Stimulated activated CD4-positive, alpha-beta T cell treated with anti-CD3 and anti-CD28 coated beads, Interleukin-1b, Interleukin-23, amount 100 ng/mL, for 1 hour (primary cell): ENCODE measurements at places on chromosomes 3 and 15.
A peak's percentile ranks its signal among the peaks of the same experiment; 100 is the strongest.

GRCh38 chr3:198080521-198081384 is 120.7 kb downstream of the LMLN start:
- DNase-seq = peak; percentile 51

DNA sequence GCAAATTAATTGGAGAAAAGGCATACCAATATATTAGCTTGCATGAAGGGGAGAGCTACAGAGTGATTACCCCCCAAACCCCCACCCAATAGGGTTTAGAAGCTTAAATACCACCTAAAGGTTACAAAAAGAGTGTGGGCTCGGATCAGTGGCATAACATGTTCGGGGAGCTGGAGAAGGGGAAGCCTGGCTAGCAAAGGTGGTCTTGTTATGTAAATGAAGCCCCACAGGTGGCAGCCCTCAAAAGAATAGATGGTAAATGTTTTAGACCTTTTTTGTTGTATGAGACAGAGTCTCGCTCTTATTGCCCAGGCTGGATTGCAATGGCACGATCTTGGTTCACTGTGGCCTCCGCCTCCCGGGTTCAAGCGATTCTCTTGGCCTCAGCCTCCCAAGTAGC is 10.9 kb upstream of the PXK start:
- no peak for DNase-seq

DNA sequence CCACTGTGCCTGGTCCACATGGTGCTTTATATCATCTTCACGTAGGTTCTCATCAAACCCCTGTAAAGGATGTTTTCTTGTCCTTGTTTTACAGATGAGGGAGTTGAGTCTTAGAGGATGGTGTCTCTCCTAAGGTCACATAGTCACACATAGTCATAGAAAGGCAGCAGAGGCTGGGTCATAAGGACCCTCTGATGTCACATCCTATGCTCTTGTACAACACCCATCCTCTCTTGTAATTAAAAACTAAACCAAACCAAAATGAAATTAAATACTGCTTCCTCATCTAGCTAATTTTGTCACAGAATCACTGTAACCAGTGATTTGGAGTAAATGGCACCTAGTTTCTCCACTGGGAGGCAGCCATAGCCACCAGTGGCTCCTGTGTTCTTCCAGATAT is 21.8 kb upstream of the ATP1B3 start:
- DNase-seq = no peak

GRCh38 chr15:67267440-67267839 is 12.9 kb downstream of the IQCH start:
- no peak for DNase-seq

DNA sequence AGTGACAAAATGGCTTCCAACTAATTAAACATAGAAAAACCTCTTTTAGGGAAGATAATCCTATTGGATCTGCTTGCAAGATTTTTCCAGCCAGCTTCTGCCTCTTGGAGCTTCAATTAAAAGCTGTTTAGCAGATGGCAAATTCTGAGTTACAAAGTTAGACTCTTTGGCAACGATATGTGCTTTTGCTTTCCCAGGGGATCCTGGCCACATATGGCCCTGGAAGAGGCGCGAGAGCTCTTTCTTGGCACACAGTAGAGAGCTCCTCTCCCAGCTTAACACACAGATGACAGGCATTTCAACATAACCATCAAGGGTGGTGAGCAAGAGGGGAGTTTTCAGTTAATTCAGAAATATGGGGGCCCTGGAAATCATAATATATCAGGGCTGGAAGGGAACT is 41.6 kb upstream of the GALNT15 start:
- DNase-seq = no peak

- DNase-seq = no peak
These were observed 46.7 kb downstream of the PARP14 start for GRCh38 chr3:122727294-122727693.

GRCh38 chr3:123984957-123985356 is 7.0 kb downstream of the ROPN1 start:
- no peak for DNase-seq

DNA sequence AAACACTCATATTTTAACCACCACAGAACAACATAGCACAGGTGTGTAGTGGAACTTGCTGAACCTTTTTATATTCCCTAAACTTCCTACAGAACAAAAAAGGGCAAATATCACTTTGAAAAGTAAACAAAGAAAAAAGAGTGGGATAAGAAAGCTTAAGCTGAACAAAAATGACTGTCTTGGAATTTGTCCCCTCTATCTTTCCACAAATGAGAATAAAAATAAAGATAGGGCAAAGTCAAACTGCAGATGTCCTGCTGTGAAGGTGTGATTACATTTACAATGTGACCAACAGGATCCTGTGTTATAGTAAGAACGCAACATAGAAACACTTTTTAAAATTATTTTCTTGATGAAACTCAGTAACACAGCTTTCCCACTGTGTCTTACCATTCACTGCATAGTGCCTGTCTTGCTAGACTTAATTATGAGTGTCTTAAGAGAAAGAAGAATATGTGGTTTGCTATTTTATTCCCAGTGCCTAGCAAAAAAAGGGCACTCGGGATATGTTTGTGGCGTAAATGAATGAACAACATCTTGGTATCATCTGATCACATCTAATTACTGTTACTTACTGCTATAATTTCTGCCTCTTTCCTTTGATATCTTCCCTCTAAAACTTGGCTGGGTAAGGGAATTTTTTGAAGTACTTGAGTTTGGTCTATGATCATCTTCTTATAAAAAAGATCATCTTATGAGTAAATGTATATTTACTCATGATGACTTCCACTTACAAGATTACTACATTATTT is 67.5 kb downstream of the DENND4A start:
- no peak for DNase-seq

- DNase-seq = no peak
These were observed 37.8 kb upstream of the TRH start for GRCh38 chr3:129936757-129937156.

GRCh38 chr3:38634111-38634510 is 15.4 kb downstream of the SCN5A start:
- no peak for DNase-seq

GRCh38 chr15:52790169-52790708 is at the start of gene ONECUT1:
Gene ONECUT1 (minus strand): TSS chr15:52790336. CDS start chr15:52789884, 452 bp downstream.
- DNase-seq = no peak

GRCh38 chr3:173732237-173732636 is 334.7 kb downstream of the NLGN1 start:
- no peak for DNase-seq

- no peak for DNase-seq
These were observed 63.4 kb upstream of the CSPG4 start for GRCh38 chr15:75776065-75776423.

DNA sequence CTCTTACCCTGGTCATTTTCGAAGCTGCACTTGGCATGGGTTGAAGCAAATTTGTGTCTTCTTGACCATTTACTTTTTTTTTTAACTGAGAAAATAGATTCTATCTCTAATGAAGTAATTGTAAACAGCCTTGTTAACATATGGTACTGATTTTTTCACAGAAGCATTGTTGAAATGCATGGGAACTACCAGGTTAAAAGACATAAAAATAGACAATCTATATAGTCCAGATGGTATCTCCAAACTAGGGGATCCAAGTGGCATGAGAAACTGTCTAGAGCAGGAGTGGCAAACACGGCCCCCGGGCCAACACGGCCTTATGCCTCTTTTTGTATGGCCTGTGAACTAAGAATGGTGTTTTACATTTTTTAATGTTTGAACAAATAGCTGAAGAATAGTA is 41.9 kb downstream of the CACNA1D start:
- no peak for DNase-seq

DNA sequence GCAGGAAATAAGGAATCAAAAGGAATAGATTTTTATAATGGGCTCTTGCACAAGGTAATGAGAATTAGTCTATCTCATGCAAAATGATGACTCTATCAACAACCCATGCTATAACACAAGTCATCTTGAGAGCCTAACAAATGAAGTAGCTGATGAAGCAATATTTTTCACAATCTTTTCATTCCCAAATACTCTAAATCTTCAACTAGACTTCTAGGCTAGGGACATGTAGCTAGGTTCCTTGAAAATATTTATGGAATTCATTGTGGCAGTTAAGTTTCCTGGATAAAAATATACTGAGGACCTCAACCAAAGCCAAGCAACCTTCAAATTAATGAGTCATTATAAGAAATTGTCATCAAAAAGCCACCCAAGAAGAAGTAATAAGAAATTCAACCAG is 55.4 kb downstream of the DCBLD2 start:
- no peak for DNase-seq

DNA sequence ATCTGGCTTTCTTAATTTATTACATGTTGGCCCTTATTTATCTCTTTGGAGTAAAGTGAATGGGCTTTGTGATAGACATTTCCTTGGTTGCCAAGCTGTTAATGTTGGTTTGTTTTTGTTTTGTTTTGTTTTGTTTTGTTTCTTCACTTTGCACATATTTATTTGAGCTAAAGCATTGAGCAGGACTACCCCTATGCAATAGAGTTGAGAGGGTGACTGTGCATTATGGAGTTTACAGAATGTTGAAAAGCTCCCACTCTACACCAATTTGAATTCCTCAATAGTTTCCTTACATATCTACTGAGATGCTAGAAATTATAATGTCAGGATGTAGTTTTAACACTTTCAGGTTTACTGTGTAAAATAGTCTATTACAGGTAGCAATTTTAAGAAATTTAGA is 462.8 kb upstream of the CBLB start:
- no peak for DNase-seq

- no peak for DNase-seq
These were observed 1.2 kb upstream of the DAZL start for GRCh38 chr3:16606398-16606797.

DNA sequence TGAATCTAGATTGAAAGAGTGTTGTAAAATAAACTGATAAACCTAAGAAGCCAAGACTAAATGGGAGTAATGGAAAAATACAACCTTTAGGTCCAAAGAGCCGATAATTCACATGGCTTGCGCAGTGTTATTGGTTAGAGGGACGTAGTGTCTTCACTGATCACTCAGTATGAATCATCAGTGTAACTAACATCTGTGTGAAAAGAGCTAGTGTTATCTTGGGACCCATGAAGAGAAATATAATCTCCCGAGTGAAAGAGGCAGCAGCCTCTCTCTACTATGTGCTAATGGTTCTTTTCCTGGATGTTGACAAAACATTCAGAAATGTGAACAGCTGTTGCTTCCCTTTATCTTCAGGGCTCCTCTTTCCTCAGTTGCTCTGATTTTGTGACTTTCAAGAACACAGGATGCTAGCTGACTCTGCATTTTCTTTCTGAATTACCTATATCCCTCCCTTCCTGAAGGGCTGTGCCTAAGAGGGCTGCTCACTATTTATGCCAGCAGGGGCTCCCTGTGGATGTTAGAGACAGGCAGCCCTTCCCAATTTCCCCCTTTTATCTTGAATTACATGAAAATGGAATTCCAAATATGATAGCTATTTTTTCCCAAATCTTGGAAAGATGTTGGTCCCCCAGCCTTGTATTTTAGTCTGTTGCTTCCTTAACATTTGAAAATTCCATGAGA is 128.8 kb downstream of the GRM7 start:
- no peak for DNase-seq

DNA sequence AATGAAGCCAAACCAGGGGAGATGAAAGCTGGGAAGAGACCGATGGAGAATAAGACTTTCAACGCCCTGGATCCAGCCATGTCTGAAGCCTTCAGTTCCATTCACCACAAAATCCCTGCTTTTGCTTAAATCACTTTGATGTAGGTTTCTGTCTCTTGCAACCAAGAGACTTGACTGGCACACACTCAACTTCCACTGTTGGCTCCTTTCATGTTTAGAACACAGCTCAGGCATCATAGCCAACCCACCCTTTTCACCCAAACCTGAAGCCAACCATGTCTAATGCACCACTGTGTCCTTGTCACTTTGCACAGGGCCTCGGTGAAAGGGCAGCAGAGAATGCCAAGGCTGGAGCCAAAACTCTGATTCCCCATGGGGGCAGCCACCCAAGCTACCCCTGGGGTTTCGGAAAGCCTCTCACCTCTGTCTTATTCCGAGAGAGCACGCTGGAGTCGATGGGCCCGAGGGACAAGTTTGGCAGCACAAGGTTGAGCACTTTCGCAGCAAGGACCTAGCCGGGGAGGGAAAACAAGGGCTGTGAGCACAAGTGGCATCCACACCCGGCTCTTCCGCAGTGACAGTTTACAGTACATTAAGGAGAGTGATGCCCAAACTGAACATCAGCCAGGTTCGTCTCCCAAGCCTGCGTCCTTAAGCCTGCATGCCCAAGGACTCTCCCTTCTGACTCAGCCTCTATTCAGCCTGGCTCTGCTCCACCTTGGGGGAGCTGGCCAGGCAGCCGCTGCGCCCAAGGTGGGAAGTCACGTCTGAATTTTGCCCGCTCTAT is 37.6 kb downstream of the ABTB1 start:
- no peak for DNase-seq

GRCh38 chr3:155760653-155761052 is 15.8 kb upstream of the PLCH1 start:
- DNase-seq = no peak

- DNase-seq = no peak
These were observed 104.2 kb downstream of the CNTN6 start for GRCh38 chr3:1197051-1197450.

- DNase-seq = no peak
These were observed 36.5 kb downstream of the SLC12A6 start for GRCh38 chr15:34301058-34301457.

DNA sequence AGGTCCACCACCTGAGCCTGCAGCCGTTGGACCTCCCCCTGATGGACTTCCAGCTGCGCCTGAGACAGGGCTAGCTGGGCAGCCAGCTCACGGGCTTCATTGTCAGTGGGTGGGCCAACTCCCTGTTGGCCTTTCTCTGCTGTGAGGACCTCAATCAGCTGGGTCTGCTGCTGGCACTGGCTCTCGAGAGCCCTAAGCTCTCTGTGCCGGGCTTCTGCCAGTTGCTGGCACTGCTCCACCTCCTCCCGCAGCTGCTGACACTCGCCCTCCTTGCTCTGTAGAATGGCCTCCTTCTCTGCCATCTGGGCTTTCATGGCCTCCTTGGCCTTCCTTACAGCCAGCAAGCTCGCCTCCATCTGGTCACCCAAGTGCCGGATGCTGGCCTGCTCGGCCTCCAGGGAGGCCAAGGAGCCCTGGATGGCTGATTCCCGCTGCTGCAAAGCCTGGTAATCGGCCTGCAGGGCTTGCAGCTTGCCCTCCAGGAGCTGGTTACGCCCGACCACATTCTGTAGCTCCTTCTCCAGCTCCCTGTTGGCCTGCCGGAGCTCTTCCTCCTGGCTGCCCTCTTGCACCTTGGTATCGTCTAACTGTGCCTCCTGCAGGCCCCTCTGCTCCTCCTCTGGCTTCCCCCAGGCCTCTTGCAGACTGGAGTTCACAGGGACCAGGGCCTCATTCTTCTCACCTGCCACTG is 23.8 kb downstream of the CXCR6 start:
- DNase-seq = no peak
